Bone marrow (tissue), 2 donors: ENCODE measurements at places on chromosomes 2 and 18.

- no peak for DNase-seq
Measured at GRCh38 chr2:151098841-151099240, 162.8 kb downstream of the RBM43 start.

DNA sequence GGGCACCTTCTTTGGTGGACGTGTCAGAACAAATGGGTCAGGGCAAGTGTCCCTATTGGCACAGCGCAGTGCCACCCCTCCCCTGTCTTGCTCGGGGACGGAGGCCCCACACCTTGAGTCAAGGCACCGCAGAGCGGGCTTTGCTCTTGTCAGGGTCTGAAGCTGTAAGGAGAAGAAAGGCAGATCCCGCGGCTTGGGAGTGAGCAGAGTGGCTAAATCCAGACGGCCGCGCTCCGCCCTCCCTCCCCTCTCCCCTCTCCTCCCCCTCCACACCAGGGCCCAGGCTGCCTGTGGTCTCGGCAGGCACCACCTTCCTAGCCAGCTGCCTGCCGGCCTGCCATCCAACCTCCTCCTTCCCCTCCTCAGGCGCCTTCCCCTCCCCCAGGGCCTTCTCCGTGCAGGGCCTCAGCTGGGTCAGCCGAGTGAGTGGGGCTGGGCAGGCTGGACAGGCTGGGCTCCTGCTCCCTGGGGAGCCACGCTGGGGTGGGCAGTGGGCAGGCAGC, 25.8 kb downstream of the SPEG start:
- no peak for DNase-seq

DNA sequence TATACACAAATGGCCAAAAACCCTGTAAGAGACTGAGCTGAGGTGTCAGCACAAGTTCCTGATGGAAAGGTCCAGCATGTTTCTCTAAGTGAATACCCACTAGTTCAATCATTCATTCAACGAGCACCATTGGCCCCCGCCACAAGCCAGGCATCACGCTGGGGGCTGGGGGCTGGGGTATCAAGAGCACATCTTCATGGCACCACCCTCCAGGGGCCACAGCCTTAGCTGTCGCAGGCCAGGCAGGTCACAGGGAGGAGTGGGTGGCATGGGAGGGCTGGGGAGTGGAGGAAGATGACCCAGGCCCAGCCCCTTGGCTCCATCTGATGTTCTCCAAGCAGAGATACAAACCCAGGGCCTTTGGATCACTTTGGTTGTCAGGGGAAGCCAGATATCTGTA, 97.9 kb downstream of the ACKR3 start:
- DNase-seq, result no peak

- no peak for DNase-seq
Measured at GRCh38 chr2:223562078-223562477, 40.1 kb downstream of the SCG2 start.

- DNase-seq, result no peak
Measured at GRCh38 chr2:173451118-173451517, 96.4 kb downstream of the CDCA7 start.

- DNase-seq, result no peak
Measured at GRCh38 chr2:118130385-118130784, 42.1 kb downstream of the INSIG2 start.

- no peak for DNase-seq
Measured at GRCh38 chr18:48314690-48315089, 94.5 kb downstream of the ZBTB7C start.
